ENCODE measurements at places on chromosomes 2 and 18. TPM values are rescaled to one million over a fixed set of nuclear protein-coding genes. Genes with fewer than 3 reads are reported as not detected.

DNA sequence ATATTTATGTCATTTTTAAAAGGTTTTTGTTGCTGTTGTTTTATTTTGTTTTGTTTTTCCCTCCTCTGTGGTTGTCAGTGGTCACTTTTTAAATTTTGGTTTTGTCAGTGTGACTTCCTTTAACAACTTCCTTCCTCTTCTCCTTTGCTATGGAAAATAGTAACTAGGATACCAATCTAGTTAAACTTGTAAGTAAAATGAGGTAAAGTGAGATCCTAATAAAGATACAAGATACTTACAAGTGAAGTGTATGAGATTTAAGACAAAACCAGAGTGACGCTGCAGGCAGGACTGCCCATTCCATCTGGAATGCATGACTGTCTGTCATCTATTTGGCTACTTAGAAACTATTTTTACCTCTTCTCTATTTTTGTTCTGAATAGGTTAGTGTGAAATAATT lies 30.6 kb upstream of the CREB1 start:
- no peak for DNase-seq

- DNase-seq, result peak; percentile 63
These were observed 288.2 kb downstream of the IKZF2 start for GRCh38 chr2:212863185-212863588.

DNA sequence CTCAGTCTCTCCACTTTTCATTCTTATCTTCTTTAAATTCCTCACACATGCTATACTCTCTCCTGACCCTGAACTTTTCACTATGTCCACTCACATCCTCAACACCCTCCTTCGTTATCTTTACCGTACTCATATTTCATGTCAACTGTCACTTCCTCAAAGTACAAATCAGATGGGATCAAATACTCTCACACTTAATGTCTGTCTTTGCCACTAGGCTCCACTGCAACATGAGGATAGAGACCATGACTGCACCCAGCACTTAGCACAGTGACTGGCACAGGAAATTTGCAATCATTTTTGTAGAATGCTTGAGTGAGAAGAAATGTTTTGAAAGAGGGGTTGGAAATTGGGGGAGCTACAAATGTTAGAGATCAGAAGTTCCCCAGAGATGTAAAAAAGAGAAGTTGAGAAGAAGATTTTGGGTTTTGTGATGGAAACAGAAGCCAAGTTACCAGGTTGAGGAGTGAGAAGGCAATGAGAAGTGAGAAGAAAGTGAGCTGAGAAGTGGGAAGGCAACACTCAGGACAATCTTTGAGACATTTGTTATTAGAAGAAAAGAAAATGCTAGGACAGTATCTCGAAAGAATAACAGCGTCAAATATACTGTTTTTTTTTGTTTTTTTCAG lies 87.0 kb downstream of the CCDC141 start:
- no peak for DNase-seq

Gene TRIM43
- not detected for total RNA-seq

DNA sequence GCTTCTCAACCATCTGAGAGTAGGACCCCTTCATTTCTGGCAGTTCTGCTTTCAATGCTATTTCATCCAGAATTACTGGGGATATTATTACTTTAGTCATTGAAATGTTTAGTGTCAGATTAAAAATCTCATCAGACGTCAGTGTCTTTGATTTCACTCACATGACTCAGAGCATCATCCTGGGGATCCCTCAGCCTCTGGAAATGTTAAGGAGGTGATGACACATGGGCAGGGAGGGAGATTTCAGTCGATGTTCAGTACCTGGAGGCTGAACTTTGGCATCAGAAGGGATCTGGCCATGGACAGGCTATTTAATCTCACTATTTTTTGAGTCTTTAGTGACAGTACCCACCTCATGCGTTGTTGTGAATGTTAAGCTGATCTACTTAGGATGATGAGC lies 39.1 kb downstream of the OSBPL6 start:
- no peak for DNase-seq

- no peak for DNase-seq
These were observed 340.8 kb upstream of the SPHKAP start for GRCh38 chr2:228522276-228522675.

Gene GALNT3
- 3.0 TPM for total RNA-seq

Gene ERICH2
- total RNA-seq, result not detected

Gene ACADL
- total RNA-seq, result not detected

- no peak for DNase-seq
These were observed 66.2 kb downstream of the DIPK1C start for GRCh38 chr18:74390900-74391299.

DNA sequence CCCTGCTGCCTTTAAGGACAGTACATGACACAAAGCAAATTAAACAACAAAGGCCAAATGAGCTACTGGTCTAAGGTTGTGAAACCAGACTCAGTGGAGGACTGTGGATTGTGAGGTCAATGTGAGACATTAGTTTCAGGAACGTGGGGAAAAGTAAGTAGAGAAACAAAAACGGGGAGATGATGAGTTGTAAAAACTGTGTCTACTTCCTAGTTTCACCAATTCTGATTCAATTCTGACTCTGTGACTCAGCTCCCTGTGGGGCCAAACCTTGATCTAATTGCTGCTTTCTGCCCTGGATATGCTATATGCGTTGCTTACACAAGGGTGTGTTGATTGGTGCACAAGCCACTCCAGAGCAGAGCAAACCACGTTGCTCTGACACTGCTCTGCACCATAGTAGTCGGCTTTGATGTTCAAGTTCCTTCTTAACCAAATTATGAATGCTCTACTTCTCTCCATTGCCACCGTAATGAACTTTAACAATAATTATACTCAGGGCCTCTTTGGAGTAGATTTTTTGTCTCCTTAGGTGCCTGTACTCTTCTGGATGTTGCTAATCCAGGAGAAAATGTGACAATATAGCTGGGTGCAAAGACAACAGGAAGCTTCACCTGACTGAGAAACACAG lies 1640.1 kb upstream of the CELF4 start:
- peak; percentile 6 for DNase-seq

Gene RAB17
- total RNA-seq, result 0.30 TPM

- DNase-seq, result peak; percentile 4
These were observed 17.0 kb downstream of the SMAD7 start for GRCh38 chr18:48933578-48934414.

DNA sequence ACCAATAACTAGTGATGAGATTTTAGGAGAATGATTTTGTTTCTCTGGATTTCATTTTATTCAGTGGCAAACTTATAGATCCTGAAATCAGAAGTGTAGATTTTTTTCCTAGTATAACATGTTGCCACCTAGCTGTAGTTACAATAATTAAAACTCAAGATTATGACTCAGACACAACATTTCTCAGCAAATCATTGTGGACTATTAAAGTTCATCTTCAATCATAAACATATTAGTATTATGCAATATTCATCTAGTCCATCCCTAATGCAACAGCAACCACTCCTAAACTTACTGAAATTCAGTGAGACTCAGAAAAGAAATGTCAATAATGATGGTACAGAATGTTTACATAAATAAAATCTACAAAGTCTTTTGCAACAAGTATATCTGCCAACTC lies 51.3 kb downstream of the USP34 start:
- no peak for DNase-seq

GRCh38 chr2:68418419-68418818 lies 48.7 kb downstream of the FBXO48 start:
- DNase-seq, result no peak

GRCh38 chr2:106183101-106183696 lies 10.9 kb downstream of the UXS1 start:
- no peak for DNase-seq

Gene CPO
- total RNA-seq, result not detected

GRCh38 chr2:179842498-179843153 lies 18.8 kb downstream of the ZNF385B start:
- DNase-seq, result peak; percentile 42

Gene ALMS1
- 24.0 TPM for total RNA-seq

GRCh38 chr2:202147775-202148174 lies 74.7 kb downstream of the KIAA2012 start:
- no peak for DNase-seq

GRCh38 chr2:240994171-240994896 lies 4.1 kb upstream of the SNED1 start:
- DNase-seq, result no peak

Gene CNDP1
- not detected for total RNA-seq

- no peak for DNase-seq
These were observed 42.7 kb upstream of the ODC1 start for GRCh38 chr2:10490806-10491291.

Gene PLGLB2
- 0.54 TPM for total RNA-seq

DNA sequence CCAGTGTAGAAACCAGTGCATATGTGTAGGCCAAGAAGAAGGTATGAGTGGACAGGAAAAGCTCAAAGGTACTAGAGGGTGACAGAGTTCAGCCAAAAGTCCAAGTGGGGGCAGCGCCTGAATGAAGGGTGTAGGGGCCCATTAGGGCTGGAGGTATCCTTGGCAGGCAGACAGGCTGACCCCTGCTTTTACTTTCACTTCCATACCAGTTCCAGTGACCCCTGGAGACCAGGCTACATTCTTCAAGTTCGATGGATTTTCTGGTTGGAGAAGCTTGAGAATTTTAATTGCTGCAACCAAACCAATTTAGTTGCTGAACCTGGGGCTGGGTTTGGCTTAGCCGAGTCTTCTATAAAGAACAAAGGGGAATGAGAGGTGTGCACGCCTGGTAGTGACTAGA lies 42.3 kb upstream of the MRPL33 start:
- DNase-seq, result no peak

Gene HOXD3
- total RNA-seq, result not detected
